ENCODE measurements at places on chromosomes 3 and 15.

GRCh38 chr3:8979262-8979661 is 16.0 kb upstream of the RAD18 start:
- DNase-seq, result peak; percentile 8

DNA sequence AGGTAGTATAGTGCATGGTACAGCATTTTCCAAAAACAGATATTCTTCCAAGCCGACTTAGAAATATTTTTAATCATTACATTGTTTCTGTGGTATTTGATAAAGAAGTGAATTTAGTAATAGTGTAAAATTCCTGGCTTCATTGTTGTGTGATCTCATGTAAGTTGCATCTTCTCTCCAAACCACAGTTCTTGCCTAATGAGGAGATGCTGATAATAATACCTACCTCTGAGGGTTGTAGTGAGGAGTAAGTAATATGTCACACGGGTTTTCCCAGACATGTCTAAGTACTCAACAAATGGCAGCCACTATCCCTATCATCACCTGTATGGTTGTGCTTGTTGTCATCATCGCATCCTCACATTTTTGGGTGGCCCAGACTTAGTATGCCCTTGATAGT is 167.3 kb downstream of the SLCO3A1 start:
- no peak for DNase-seq

DNA sequence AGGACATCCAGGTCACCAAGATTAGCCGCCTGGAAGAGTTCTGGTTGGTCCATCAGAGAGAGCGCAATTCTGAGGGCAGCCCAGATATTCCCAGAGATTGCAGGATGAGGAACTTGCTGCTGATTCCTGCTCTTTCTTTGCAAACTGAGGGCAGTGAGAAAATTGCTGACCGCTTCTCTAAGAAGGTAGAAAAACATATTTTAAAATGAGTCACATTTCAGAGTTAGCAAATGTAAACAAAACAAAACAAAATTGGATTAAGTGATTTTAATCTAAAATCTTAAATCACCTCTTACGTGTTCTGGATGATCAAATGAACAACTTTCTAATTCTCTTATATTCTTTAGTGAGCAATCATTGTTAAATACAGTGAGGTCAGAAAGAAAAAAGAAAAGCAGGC is 149.0 kb downstream of the USP13 start:
- no peak for DNase-seq

DNA sequence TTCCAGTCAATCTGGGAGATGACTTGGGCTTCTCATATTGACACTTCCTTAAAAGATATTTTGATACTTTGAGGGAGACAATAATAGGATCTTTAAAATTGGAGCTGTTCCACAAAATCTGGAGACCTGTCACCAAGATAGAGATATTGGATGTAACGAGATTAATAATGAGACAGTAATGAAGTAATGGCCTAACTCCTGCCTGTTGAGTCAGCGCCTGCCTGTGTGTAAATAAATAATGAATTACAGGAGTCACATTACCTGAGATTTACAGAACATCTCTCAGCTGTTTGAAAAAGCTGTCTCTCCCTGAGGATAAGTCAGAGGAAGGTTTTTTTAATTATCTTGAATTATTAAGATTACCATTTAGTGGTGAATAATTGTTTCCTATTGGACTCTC is 43.8 kb upstream of the MITF start:
- DNase-seq, result no peak

- no peak for DNase-seq
These were observed 20.9 kb downstream of the FSTL1 start for GRCh38 chr3:120429921-120430361.

Data from stimulated activated CD4-positive, alpha-beta T cell treated with anti-CD3 and anti-CD28 coated beads, Interleukin-2, amount 100 ng/mL, for 24 hours (primary cell).